ENCODE measurements at places on chromosomes 11 and 22.

DNA sequence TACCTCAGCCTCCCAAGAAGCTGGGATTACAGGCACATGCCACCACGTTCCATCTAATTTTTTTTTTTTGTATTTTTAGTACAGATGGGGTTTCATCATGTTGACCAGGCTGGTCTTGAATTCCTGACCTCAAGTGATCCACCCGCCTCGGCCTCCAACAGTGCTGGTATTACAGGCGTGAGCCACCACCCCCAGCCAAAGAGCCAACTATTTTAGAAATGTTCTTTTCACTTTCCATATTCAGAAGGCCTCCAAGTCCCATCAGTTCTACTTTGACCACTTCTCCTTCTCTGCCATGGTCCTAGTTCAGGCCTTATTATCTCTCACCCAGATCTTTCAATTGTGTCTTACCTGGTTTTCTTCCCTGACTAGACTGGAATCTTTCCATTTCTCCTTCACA is 48.2 kb downstream of the CCDC83 start:
- DNase-seq, result no peak

DNA sequence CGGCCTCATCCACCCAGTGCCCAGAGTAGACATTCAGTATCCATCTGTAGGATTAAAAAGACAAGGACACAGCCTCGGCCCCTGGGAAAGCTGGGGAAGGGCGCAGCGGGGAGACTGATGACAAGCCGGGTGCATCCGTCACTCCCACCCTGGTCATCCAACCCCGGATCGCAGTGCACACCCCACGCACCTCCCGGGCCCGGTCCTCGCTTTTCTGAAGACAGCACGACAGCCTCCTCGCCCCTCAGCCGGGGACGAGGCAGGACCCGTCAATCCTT is 1.1 kb downstream of the FCHSD2 start:
- no peak for DNase-seq

DNA sequence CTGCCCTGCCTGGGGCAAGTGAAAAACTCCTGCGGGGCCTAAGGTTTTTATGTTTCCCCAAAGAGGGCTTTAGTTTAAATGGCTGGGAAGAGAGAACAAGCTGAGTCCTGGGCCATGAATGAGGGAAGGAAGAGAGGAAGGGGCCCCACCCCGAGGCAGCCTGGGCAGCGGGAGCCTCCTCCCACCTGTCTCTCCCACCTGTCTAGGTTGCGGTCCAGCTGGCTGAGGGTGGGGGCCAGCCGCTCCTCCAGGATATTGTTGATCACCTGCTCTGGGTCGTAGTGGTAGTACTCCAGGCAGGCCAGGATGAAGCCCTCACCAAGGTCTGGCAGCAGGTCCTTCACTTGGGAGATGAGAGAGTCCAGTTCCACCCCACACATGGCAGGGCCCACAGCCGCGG is 34.6 kb downstream of the UQCR10 start:
- no peak for DNase-seq

DNA sequence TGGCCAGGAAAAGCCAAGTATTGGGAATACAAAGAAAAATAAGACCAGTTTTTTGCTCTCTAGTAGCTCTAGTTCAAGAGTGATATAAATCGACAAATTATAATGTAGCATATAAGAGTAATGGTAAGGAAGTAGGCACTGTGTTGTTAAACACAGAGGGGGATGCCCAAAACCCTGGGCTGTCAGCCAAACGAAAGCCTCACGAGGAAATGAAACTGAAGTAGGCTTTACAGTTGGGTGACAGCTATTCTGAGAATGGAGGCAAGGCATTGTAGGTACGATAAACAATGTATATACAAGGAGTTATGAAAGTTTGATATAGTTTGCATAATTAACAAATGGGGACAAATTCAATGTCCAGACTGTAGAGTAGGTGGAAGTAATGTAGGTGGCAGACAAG is 176.4 kb downstream of the FAM181B start:
- no peak for DNase-seq

DNA sequence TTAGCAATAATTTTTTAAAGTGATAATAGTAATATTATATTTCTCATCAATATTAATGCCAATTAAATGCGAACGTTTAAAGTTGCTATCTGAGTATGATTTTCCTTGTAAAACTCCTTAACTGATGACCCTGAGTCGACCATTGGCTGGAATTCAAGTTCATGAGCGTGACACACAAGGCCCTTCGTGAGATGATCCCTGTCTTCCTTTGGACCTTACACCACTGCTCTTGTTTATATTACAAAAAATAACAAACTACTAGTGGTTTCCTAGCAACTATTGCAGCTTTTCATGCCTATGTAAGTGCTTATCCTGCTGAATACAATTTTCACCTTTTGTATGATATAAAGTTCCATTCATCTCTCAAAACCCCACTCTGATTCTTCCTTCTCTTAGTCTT is 752.9 kb downstream of the CNTN5 start:
- DNase-seq, result no peak

- no peak for DNase-seq
These were observed 317 bp upstream of the SCN2B start for GRCh38 chr11:118176778-118177134.

GRCh38 chr22:35451592-35451991 is 51.7 kb downstream of the MCM5 start:
- no peak for DNase-seq

- no peak for DNase-seq
These were observed 32.1 kb downstream of the APOL5 start for GRCh38 chr22:35749808-35750207.

GRCh38 chr22:48379371-48379770 is 1448.3 kb downstream of the BRD1 start:
- DNase-seq, result no peak

DNA sequence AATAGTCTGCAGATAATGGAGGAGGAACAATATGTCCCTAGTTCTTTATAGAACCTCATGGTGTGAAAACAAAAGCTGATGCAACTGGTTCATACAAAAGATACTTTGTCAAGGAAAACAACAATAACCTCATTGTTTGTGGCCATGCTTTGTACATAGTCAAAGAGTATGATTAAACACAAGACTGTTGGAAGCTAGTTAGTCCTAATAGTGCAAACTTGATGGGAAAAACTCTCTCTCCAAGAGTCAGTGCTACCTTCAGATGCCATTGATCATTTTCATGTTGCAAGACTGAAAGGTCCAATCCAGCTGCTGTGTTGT is 20.1 kb upstream of the PLAAT2 start:
- no peak for DNase-seq

DNA sequence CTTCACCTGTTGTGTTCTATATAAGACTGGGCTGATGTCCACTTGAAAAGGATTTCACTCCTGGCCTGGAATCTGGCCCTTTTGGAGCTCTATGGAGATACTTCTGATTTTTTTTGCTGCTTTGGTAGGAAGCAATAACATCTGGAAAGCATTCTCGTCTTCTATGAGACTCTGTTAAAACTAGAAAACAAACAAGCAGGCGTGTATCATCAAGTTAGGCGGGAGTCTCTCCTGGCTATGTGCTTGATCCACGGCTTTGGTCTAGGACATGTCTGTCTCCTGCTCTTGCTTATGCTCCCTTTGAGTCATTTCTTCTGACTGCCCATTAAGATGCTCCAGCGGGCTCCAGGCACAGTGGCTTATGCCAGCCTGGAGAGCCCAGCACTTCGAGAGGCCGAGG is 121.4 kb upstream of the TTC12 start:
- no peak for DNase-seq

- no peak for DNase-seq
These were observed 75.3 kb upstream of the CREB3L1 start for GRCh38 chr11:46202149-46202548.

DNA sequence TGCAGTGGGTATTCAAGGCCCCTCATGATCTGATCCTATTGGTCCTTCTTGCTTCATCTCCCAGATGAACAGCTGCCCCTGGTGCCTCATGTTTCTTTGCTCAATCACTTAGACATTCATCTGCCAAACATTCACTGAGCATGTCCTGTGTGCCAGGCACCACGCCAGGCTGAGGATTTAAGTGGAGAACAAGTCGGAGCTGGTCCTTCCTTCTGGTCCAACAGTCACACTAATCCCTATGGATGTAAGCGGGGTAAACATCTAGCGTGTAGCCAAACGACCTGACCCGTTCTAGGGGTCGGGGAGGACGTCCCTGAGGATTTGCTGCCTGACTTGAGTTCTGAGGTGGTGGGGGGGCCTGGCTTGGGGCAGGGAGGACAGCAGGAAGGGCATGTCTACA is 21.9 kb downstream of the ZMAT5 start:
- no peak for DNase-seq

- DNase-seq, result no peak
These were observed 31.3 kb upstream of the WNT7B start for GRCh38 chr22:46008291-46008690.

DNA sequence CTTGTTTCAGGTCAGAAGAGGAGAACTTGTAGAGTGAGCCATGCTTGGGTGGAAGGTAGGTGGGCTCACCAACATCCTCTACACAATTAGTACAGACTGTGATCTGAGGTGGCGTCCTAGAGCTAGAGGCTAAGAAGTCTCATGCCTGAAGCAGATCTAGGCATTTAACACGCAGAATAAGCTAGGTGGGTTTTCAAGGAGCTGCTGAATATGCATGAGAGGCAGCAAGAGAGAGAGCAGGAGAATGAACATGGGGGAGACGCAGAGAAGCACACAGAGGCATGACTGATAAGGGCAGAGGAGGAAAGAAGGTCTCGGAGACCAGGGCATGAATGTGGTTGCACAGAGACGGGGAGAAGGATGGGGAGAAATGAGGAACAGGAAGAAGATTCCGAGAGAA is 36.8 kb upstream of the JAM3 start:
- no peak for DNase-seq

DNA sequence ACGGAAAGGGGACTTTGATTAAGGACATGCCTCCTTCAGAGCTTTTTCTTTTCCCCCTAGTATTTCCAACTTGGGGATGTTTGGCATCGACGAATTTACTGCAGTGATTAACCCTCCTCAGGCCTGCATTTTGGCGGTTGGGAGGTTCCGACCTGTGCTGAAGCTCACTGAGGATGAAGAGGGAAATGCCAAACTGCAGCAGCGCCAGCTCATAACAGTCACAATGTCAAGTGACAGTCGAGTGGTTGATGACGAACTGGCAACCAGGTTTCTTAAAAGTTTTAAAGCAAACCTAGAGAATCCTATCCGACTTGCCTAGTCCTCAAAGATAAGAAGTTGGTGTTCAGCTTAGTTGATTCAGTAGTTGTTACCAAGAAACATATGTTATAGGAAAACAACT is 78.4 kb downstream of the PDHX start:
- no peak for DNase-seq

- no peak for DNase-seq
These were observed 75.7 kb downstream of the JRKL start for GRCh38 chr11:96465512-96465911.

- DNase-seq, result no peak
These were observed 11.3 kb downstream of the IL17RA start for GRCh38 chr22:17096071-17096470.

DNA sequence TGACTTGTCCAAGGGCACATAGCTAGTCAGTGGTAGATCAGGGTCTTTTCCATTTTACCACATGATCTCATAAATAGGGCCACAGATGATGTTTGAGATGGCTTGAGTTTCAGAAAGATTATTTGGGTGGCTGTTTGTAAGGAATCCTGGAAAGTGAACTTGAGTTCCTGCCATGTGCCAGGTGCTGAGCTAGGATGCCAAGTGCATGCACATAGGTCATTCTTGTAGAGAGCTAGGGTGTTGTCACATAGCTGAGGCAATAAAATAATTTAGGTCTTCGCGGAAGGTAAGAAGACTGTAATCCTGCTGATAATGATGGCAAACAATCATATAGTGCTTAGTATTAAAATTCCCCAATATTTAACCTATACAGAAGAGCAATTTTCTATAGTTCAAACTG is 1162.6 kb upstream of the TENM4 start:
- DNase-seq, result no peak

All from glomerular endothelial cell (primary cell).